ENCODE measurements at places on chromosomes 4 and X.

- peak; percentile 62 for DNase-seq
Observed at GRCh38 chr4:1171311-1172227, 814 bp downstream of the SPON2 start.

GRCh38 chrX:3293251-3293650 lies 53.2 kb downstream of the MXRA5 start:
- DNase-seq: no peak

DNA sequence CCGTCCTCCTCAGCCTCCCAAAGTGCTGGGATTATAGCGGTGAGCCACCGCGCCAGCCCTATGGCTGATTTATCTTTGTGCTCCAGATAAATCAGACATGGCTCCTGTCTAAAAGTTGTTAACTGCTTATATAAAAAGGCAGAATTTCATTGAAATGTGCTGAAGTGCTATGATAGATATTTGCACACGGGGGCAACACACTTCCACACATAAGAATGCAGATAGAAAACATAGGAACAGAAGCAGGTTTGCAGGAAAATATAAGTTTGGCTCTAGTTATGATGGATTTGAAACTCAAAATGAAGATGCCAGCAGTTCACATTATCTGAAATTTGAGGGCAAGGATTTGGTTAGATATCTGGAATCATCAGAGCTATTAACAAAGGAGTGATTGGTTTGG lies 163.1 kb upstream of the SLITRK2 start:
- no peak for DNase-seq

DNA sequence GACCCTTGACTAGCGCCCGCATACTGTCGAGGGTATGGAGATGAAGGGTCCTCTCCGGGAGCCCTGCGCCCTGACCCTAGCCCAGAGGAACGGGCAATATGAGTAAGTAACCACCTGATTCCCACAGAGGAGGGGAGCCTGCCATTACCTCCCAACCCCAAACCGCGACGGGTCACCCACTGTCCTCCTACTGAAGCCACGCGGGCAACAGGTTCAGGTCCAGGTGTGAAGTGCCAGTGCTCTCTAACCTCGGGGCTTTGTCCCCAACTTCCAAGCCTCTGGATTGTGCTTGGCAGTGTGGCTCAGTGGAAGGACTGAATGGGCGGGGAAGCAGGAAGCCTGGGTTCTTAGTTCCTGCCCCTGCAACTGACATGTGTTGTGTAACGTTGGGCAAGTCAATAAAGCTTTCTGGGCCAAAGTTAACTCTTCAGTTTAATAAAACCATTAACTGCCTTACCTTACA lies 694 bp downstream of the OCRL start:
- DNase-seq: no peak

DNA sequence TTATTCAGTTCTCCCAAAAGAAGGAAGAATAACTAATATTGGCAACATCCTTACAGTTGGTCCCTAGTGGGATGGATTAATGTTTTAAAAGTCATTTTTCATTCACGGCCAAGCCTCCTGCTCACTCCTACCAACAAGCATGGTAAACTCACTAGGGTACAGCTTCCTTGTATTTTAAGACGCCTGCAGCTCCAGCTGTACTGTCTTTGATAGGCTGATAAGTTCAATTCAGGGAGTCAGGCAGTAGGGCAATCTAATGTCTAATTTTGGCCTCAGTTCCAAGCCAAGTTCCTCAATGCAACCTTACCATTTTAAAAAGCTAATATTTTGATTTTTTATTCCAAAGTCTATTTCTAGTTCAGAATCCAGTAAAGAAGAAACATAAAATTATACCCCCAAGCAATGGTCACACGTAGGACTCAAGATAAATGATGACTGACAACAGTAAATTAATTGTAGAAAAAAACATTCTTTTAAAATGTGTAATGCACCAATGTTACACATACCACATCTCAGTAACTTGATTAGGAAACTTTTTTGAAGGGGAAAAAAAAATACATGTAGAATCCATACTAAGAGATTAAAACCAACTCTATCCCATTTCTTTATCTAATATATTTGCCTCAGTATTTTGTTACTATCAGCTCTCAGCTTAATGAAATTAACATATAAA lies 9.3 kb downstream of the LCORL start:
- DNase-seq: no peak

GRCh38 chr4:22488106-22488505 lies 27.8 kb downstream of the ADGRA3 start:
- DNase-seq: no peak

DNA sequence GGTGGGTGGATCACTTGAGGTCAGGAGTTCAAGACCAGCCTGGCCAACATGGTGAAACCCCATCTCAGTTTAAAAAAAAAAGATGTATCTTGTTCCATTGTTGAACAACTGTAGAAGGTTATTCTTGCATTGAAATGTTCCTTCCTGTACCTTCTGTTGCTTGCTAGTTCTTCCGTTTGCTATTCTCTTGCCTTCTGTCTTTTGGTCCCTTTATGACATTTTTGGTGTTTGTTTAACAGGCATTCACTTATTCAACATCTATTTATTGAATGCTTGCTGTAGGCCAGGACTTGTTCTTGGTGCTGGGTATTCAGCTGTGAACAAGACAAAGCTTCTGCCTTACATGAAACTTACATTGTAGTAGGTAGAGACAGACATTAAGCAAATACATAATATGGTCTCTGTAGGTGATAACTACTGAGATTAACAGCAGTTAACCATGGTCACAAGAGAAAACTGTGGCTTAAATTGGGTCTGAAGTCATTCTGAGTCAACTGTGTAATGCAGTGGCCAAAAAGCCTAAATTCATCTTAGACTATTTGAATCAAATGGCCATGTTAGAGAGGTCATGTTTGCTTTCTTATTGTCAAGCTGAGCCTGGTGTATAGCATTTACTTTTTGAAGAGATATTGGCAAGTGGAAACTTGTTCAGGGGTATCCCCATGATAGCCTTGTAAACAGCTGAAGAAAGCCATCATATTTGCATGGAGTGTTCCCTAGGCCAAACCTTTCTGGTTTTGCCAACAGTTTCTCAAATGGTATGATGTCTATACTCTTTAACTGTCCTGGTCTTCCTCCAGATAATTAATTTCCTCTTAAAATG lies 35.6 kb downstream of the GAB1 start:
- DNase-seq: no peak

GRCh38 chrX:113289503-113289902 lies 448.9 kb upstream of the AMOT start:
- no peak for DNase-seq

- no peak for DNase-seq
Observed at GRCh38 chrX:30283456-30284200, 25.6 kb downstream of the NR0B1 start.

DNA sequence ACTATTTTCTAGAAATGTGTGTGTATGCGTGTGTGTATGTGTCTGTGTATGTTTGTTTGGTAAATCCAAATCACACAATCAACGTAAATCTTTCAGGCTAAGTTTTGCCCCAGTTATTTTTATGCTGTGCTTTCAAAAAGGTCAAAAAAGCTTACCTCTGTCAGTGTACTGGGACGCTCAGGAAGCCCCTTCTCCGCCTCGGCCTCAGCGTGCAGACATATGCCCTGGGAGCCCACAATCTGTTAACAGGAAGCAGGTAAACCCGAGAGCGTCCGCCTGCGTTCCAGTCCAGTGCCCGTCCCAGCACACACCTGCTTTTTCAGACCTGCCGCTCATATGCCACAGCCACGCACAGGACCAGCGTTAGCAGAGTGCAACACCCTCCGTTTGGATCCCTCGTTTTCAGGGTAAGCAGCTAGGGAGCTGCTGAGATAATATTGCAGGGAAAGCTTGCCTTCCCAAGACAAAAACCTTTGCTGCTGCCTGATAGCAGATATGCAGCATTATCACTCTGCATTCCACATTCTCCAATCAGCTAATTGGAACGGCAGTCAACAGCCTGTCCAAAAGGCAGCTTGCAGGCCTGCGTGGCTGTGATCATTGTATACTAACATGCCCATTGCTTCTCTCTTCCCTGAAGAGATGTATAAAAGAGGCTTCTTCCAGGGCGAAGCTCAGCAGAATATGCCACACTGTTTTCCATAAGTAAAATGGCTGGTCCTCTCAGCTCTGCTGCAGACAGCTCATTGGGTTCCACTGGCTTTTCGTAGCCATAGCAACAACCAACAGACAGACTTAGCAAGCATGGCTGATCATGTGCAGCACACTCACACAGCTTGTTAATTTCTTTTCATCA lies at the start of gene SORBS2:
Gene SORBS2, minus strand, starts transcription at position 686 of the 856 bp plus-strand sequence. CDS start 121,623 bp downstream, outside the sequence.
- no peak for DNase-seq

- DNase-seq: no peak
Observed at GRCh38 chr4:86549163-86549788, 44.8 kb upstream of the PTPN13 start.

GRCh38 chrX:68175562-68175961 lies 257.7 kb downstream of the OPHN1 start:
- DNase-seq: no peak

DNA sequence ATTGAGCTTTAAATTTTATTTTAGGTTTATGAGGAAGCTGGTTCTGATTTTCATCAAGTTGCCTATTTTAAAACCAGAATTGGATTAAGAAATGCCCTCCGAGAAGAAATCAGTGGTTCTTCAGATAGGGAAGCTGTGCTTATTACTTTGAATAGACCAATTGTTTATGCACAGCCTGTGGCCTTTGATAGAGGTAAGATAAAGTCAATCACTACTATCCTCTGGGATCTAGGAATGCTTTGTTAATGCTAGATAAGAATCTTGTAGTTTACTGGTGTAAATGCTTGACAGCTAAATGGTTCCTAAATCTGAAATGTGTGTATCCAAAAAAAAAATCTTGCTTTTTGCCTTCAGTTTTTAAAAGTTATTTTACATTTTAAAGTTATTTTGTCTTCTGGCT lies 73.0 kb upstream of the ADAD1 start:
- DNase-seq: no peak

DNA sequence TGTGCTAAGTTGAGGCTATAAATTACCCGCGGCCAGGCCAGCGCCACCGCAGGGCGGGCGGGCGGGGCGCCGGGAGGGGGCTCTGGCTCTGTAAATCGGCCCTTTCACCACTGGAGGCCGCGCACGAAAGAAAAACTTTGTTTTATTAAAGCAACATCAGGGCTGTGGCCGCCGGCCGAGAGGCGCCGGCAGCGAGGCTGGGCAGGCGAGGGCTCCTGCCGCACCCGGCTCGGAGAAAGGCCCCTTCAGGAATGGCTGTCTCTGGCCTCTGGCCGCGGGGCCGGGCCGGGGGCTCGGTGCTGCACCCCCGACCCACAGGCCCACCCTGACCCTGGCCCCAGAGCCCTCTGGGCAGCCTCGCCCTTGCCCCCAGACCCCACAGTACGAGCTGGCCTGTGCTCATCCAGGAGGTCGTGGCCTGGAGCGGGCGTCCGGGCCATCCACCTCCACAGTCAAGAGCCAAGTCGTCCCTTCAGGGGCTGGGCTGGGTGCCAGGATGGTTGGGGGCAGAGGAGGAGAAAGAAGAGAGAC lies 29.5 kb upstream of the FGFR3 start:
- no peak for DNase-seq

GRCh38 chrX:15188039-15188438 lies 81.8 kb downstream of the ASB9 start:
- DNase-seq: no peak

GRCh38 chr4:54643958-54644751 lies 13.6 kb upstream of the KIT start:
- DNase-seq: no peak

- DNase-seq: peak; percentile 76
Observed at GRCh38 chrX:69538321-69538876, 34.3 kb downstream of the NALF2 start.

- DNase-seq: no peak
Observed at GRCh38 chr4:62439051-62439450, 1238.9 kb downstream of the ADGRL3 start.

- DNase-seq: no peak
Observed at GRCh38 chr4:189443341-189443740, 497.3 kb upstream of the FRG1 start.

All from stimulated activated CD4-positive, alpha-beta T cell treated with anti-CD3 and anti-CD28 coated beads, Interleukin-4, amount 100 ng/mL, for 1 hour (primary cell).